PC-3 (cell line): ENCODE measurements at places on chromosomes 16 and 17.

DNA sequence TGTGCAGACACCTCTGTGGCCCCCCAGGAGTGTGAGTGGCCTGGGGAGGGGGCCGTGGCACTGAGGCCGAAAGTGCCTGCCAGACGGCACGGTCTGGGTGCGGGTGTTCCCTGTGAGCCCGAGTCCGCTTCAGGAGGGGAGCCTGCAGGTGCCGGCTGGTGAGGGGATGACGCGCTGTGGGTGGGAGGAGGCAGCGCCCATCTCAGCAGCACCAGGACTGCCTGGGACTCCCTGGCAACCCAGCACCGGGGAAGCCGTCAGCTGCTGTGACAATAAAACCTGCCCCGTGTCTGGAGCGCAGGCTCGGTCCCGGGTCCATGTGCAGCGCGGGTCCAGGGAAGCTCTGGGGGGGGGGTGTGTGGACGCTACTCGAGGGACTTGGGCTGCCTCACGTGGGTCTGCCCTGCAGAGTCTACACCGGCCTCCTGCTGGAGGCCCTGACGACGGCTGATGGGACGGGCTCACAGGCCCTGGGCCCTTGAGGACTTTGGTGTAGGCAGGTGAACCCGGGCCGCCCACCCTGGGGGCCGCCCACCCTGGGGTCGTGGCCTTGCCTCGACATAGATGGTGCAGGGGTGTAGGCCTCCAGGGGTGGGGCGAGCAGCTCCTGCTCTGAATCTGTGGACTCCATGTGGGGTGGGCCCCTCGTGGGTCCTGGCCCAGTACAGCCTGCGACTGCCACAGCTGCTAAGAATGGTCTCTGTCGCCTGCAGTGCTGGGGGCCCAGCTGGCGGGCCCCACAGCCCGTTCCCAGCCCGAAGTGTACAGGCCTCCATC lies 5.9 kb upstream of the RAB40C start:
- DNase-seq = no peak

DNA sequence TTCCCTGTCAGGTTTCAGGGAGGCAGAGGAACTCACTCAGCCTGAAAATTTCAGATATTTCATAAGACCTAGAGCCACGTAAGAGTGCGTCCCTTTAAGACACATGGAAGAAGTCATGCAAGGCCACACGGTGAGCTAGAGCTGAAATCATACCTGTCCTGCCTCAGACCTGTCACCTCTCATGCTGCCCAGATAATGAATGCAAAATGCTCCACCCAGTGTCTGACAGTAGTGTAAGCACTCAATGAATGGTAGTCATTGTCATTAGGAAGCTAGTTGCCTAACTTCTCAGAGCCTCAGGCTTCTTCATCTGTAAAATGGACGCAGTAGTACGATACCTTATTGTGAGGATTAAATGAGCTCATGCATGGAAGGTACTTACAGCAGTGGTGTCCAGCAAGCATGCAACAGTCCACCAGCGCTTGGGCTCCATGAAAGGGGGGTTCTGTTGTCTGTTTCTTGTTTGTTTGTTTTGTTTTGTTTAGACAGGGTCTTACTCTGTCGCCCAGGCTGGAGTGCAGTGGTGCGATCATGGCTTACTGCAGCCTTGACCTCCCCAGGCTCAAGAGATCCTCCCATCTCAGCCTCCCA lies 60.7 kb downstream of the WSB1 start:
- peak; percentile 29 for DNase-seq

GRCh38 chr16:2035431-2036199 lies 8.9 kb downstream of the NHERF2 start:
- peak; percentile 80 for DNase-seq

DNA sequence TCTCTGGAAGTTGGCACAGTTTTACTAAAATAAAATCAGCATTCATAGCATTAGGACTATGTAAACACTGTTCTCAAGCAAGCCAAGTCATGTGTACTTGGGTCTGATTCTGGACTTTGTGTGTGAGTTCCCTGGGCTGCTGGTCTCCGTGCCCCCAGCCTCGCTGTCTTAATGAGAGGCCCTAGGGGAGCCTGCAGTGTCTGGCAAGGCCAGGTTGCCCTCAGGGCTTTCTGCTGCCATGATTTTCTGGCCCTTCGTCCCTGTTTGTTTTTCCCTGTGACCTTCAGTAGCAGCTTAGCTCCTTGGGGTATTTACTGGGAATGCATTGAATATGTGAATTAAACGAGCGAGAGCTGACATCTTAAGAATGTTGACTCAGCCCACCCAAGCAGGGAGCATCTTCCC lies 161.8 kb downstream of the RPTOR start:
- DNase-seq = no peak

DNA sequence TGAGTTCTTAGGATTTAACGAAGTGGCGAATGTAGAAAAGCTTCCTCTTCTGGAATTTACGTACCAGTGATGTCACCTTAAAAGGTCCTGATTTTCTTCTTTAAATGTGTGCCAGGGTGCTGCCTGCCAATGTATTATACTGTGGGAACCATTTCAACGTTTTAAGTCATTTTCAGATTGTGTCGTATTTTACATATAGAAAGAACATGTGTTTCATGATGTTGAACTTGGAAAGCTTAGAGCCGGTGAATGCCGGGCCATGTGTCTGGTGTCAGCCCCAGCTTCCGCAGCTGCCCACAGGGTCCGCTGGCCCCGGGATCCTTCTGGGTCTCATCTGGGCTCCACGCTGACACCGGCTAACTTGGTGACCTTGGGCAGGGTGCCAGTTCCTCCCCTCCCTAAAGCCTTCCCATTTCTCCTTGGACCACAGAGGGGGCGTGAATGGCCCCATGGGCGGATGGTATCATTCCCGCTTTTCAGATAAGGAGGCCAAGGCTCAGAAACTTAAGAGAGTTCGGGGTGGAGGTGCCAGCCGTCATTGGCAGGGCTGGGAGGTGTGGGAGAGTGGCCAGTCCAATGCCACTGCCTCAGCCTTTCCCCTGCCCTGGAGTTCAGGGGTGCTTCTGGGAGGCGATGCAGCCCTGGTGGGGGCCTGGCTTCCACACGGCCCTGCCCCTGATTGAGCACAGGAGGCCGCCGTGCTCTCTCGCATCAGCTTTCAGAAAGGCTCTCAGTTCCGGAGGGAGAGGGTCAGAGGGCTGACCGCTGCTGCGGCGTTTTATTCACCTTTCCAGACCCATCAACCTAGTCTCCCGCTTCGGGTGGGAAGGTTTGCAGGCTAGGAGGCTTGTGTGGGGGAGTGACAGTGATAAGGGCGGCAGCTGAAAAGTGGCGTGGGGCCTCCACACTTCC lies 68.8 kb upstream of the CIBAR2 start:
- DNase-seq = no peak

DNA sequence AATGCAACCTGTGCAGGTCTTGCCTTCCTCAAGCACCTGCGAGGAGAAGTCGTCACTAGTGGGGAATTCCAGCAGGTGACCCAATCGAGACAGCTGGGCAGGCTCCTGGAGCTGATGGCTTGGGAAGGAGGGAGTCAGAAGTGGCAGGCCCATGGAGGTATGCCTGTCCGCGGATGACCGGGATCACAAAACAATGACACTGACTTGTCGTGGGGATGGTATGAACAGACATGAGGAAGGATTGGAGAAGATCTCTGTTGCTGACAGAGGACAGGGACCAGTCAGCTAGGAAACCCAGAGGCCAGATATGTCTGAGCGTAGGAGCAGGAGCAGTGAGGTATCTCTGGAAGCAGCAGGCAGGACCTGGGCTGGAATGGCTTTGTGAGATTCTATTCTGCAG lies 233.3 kb downstream of the SOX9 start:
- DNase-seq = no peak

- no peak for DNase-seq
These were observed 21.0 kb downstream of the PDIA2 start for GRCh38 chr16:303760-304505.

- DNase-seq = peak; percentile 91
These were observed at the start of gene SPATA2L for GRCh38 chr16:89701425-89702406. TSS of gene SPATA2L (minus strand) at chr16:89701705. CDS start at chr16:89701232, 473 bp downstream.

GRCh38 chr17:6927290-6928126 lies 68.3 kb upstream of the ALOX12 start:
- peak; percentile 49 for DNase-seq

GRCh38 chr16:503150-504071 lies 24.1 kb upstream of the CAPN15 start:
- DNase-seq = no peak

DNA sequence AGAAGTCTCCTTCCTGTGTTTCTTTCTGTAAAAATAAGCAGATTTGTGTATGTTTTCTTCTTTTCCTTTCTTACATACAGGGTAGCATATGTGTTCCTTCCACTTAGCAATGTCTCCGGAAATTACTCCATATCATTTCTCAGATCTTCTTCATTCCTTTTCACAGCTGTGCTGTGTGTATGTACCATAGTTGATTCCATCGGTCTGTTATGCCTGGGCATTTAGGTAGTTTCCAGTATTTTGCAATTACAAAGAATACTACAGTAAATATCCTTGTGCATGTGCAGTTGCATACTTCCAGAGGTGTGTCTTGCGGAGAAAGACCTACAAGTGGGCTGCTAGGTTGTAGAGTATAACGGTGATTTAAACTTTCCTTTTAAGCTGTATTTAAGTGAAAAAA lies 69.8 kb downstream of the CLEC16A start:
- no peak for DNase-seq

DNA sequence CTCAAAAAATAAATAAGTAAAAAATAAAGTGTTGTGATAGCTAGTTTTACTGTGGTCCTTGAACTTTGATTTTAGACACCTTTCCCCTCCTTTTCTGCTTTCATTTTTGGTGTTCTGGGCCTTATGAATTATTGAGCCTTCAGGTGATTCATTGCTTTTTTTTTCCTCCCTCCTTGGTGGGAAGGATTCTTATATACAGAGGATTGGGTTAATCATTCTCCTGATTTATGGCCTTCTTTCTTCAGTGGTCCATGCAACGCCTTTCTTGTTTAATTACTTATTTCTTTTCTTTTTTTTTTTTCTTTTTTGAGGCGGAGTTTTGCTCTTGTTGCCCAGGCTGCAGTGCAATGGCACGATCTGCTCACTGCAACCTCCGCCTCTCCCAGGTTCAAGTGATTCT lies 8.0 kb upstream of the MYL4 start:
- no peak for DNase-seq

GRCh38 chr17:33871720-33872540 lies 383.2 kb upstream of the CCL2 start:
- DNase-seq = peak; percentile 23

GRCh38 chr17:68565661-68566441 lies 35.3 kb downstream of the FAM20A start:
- DNase-seq = no peak

GRCh38 chr16:67233596-67233995 lies 6.7 kb downstream of the TMEM208 start:
- no peak for DNase-seq

- DNase-seq = peak; percentile 62
These were observed 161.2 kb upstream of the IRX3 start for GRCh38 chr16:54447576-54448440.

DNA sequence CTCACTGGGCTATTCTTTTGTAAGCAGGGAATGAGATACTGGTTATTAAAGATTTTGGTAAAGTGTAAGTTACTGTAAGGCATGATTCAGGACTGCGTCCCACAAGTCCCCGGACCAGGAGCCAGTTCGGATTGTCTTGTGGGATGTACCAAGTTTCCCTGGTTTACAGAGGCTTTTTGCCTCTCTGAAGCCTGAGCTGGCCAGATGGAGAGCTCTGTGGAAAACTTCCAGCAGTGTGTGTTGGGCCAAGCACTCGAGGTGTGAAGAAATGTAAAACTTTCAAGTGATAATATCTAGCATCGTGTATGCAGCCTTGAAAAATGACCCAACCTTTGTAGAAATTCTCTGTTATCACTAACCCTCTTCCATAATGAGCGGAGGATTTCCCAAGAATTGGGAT lies 2.4 kb downstream of the EPN2 start:
- no peak for DNase-seq

DNA sequence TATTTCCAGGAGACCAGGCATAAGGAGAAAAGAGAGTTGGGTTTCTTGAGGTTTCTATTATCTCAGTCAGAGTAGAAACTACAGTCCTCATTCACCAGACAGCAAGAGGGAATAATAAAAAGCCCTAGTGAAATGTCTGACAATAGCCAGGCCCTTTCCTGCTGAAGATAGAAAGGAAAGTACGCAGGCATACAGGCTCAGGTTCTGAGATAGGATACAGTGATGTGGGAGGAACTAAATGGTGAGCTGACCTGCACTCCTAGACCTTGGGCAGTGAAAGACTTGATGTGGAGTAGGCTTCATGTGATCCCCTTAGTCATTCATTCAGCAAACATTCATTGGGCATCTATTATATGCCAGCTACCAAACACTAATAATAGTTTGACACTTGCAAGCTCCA lies 14.9 kb downstream of the ZNF821 start:
- no peak for DNase-seq

DNA sequence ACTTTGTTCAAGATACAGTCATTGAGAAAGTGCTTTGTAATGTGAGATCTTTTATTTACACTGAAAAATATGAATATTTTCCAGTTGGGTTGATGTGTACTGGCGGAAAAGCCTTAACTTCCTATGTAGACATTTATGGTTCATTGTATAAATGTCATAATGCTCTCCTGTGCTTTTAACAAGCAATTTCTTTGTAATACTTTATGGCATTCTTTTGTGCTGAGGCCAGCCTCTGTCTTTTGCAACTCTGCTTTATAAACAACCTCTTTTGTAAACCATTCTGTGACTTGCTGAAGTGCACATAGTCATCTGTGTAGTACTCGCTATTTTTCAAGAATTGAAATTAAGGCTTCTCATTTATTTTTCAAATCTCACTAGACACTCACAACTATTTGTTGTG lies 291.2 kb downstream of the CDH11 start:
- DNase-seq = peak; percentile 16

GRCh38 chr17:39572121-39572520 lies 35.6 kb downstream of the NEUROD2 start:
- no peak for DNase-seq

DNA sequence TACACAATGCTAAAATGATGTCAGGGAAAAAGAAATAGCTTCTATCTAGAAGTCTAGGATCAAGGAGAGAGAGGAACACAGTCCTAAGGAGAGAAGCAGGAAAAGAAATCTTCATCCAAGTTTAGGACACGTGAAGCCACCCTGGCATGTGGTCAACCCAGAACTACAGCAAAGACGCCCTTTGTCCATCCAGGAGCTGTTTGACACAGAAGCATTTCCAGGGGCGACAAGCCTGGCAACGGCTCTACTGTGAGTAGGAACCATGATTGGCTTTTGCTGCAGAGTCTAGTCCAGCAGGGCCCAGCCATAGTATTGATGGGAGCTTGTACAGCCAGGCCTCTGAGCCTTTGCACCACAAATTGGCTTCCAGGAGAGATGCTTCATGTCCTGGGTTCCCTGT lies 185.4 kb upstream of the RPL38 start:
- DNase-seq = no peak

GRCh38 chr17:75267411-75268232 lies 3.4 kb downstream of the MIF4GD start:
- DNase-seq = peak; percentile 18

DNA sequence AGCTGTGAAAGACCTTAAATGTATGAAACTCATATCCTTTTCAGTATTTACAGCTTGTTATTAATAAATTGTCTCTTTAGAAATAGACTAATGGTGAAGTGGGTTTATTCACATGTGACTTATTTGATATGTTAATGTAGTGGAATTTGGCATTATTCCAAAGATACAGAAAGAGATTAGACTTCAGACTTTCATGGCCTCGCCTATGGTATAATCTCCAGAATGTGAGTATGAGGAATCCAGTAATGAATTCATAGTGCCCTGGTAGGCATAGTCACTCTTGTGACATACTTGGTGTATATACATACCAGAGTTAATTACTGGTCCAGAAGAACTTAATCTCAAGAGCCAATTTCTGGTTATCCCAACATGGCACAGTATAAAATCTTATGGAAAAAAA lies 72.7 kb downstream of the OMG start:
- DNase-seq = no peak
